ENCODE measurements at places on chromosomes 16 and 17.

GRCh38 chr17:62816282-62816839 lies 8.2 kb upstream of the MARCHF10 start:
- no peaks in the 10 kb centered on the region for H3K27me3 ChIP-seq
- H3K27ac ChIP-seq, result no peak overlapping the region
- H3K36me3 ChIP-seq, result no peaks in the 10 kb centered on the region
- H3K4me1 ChIP-seq, result no peaks in the 10 kb centered on the region
- DNase-seq, result no peak

- H3K4me3 ChIP-seq, result no peak overlapping the region
- no peak overlapping the region for H3K27ac ChIP-seq
- H3K36me3 ChIP-seq, result no peaks in the 10 kb centered on the region
- no peak for DNase-seq
Observed at GRCh38 chr17:51078009-51078592, 42.6 kb downstream of the SPAG9 start.

GRCh38 chr16:9138021-9138680 lies 46.7 kb downstream of the HAPSTR1 start:
- H3K27ac ChIP-seq, result no peak overlapping the region
- no peak overlapping the region for H3K4me3 ChIP-seq
- H3K36me3 ChIP-seq, result no peaks in the 10 kb centered on the region
- DNase-seq, result no peak

DNA sequence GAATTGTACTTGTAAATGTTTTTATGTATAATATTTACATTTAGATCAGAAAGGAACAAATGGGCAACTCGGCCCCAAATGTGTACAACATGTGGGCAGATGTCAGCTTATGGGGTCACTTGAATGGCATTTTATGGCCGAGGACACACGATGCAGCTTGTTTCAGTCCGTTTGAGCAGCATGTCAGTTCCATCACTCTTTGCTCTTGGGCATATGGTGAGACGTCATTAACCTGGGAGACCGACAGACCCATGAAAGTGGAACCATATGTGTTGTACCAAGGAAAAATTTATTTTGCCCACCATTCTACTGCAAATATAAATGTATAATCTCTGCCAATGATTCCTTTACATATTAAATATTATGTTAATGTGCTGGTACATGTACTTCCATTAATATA lies 561.9 kb upstream of the SOX9 start:
- no peaks in the 10 kb centered on the region for H3K27me3 ChIP-seq
- no peak overlapping the region for H3K4me3 ChIP-seq
- no peak for DNase-seq
- H3K36me3 ChIP-seq, result no peaks in the 10 kb centered on the region
- no peak overlapping the region for H3K27ac ChIP-seq
